ELR (cell line): ENCODE measurements at places on chromosomes 7 and 10.

GRCh38 chr7:19663816-19664462, 44.9 kb downstream of the POLR1F start:
- peak; percentile 9 for DNase-seq

DNA sequence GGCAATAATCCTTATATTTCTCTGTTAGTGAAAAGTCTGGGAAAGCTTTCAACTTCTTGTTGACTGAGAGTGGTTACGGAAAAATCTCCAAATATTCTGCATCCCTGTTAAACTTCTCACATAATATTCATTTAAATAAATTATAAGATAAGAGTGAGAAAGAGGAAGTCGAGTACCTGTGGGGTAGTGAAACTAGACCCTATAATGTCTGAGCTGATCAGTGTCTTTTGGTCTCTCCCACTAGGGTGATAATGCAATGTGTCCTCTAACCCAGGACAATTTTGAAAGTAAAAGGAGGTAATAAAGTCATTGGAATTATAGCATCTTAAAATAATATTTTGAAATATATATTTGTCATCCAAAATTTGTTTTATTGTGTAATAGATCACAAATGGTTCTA, 2.1 kb upstream of the AGR3 start:
- no peak for DNase-seq

GRCh38 chr10:110834629-110835301, 37.0 kb upstream of the PDCD4 start:
- DNase-seq: no peak

DNA sequence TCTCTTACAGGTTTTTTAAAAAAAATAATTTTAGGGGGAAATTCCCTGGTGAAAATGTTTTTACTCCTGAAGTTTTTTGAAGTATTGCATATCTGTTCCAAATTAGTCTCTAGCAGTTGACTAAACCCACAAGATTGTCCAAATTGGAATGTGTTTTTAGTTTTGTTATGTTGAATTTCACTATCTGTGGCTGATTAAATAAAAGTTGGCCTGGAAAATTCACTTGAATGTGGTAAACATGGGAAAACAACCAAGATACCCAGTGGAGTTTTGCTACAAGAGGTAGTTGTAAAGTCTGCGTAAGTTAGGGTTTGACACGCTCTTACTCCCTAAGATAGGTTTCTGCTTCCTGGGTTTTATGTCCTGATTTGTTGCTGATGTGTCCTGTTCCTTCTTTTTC, 3.3 kb downstream of the TSGA13 start:
- DNase-seq: no peak

- no peak for DNase-seq
These were observed 33.7 kb downstream of the SCRN1 start for GRCh38 chr7:29955799-29956486.

DNA sequence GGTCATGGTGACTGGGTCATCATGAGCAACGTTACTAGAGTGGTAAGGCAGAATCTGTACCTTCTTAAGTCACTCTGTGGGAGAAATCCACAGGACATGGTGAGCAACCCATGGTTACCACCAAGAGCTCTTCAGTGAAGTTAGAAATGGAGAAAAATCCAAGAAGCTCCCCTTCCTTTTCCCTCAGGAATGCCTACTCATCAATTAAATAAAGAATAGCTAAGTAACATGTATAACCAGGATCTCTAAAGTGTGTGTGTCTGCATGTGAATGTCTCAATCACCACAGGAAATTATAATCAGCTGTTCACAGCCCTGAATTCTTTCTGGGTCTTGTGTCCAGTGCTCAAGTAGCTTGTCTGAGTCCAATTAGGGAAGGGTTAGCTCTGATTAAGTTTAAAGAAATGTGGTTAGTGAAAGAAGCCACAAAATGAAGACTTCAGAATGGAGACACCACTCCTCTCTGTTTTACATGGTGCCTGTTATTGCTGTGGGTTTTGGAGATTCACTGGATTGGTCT, 73.2 kb downstream of the SEM1 start:
- DNase-seq: no peak

- no peak for DNase-seq
These were observed 125.6 kb downstream of the FANK1 start for GRCh38 chr10:126021833-126022500.

GRCh38 chr10:351770-352334, 216.6 kb downstream of the ZMYND11 start:
- no peak for DNase-seq

DNA sequence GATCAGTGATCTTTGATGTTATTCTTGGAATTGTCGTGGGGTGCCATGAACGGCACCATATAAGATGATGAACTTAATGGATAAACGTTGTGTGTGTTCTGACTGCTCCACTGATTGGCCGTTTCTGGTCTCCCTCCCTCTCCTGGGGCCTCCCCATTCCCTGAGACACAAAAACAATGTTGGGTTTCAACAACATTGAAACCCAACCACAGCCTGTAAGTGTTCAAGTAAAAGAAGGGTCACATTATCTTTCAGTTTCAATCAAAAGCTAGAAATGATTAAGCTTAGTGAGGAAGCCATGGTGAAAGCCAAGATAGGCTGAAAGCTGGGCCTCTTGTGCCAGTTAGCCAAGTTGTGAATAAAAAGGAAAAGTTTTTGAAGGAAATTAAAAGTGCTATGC, 19.5 kb downstream of the EN2 start:
- no peak for DNase-seq

DNA sequence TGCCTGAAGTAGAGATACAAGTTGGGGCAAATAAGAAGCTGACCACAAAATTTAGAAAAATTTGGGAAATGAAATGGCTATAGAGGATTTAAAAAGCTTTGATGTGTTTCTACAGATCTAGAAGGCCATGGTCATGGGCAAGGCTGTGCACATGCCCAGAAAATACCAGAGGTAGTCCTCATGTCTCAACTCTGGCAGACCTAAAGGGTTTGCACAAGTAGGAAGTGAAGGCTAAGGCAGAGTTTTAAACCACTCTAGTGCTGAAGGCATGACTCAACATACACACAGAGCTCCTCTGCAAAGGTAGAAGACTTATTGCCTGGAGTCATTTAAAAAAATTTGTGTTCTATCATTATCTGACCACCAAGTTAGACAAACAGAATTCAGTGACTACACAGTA, 364.6 kb downstream of the CCSER2 start:
- DNase-seq: no peak

DNA sequence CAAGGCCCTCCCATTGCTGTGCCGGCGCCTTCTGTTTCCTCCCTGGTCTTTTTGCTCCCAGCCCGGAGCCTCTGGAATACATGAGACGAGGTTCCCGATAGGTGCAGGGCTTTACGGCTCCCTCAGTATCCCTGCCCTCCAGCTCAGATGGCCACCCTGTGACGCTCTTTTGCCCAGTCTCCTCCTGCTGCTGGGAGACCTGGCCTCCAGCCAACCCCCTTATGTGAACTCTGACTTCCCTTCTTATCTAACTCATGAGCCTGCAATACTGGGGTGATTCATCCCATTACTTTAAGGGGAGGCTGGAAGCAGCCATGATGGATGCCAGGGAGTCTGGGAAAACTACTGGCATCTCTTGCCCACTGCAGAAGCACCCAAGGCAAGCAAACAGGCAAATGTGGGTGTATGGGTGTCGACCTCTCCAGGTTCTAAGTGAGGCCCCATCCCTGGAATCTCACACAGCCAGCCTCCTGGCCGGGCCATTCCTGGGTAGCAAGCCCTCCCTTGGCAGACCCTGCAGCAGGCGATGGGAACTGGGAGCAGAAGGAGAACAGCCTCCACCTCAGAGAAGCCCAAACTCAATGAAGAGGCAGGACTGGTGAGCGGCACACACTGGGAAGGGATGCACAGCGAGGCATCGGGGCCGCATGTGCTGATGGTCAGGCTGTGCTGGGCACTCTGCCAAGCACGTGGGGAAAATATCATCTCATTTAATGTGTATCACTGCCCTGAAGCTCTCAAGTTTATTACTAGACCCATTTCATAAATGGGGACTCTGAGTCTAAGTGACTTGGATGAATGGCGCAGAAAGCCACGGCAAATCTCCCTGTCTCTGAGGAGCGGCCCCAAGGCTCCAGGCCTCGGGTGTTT, 97.5 kb downstream of the FAM53B start:
- DNase-seq: peak; percentile 65

- DNase-seq: no peak
These were observed 2.5 kb downstream of the UFSP1 start for GRCh38 chr7:100886936-100887515.

DNA sequence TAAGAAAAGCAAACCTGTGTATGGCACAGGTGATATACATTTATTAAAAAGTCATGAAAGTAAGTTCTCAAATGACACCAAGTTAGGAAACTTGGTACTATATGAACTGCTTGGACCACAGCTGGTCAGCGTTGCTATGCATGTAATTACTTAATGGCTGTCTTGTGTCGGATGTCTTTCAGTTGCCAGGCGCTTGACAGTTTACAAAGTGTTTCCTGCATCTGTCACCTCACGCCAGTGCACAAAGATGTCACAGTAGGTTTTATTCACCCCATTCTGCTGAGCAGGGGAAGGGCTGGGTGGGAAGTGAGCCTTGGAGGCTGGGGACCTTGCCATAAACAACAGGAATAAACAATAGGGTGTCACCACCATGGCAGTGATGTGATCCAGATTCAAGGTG, 35.8 kb downstream of the ADAM12 start:
- no peak for DNase-seq

DNA sequence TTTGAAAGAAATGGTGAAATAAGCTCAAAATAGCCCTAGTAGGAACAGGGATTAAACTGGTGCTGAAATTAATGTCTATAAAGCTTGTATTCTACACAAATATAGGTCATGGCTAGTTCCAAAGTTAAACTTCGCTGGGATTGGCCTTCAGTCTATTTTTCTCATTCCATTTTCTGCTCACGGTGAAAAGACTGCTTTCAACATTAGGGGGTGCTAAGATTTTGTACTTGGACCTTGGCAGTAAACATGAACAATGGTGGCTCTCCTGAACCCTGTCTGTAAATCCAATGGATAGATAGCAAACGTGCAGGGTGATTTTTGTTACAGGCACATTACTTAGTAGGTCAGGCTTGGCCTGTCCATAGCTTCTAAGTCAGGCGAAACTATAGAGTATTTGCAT, 36.0 kb upstream of the RSU1 start:
- DNase-seq: peak; percentile 62
